ENCODE measurements at places on chromosomes 3 and 15. TPM values are rescaled to one million over a fixed set of nuclear protein-coding genes. Genes with fewer than 3 reads are reported as not detected.

KPNA4 gene
- 52.2 TPM for total RNA-seq

GABRB3 gene
- 168 TPM for total RNA-seq

CAMK2N2 gene
- total RNA-seq: 13.1 TPM

ANKRD63 gene
- total RNA-seq: 1.2 TPM

DNA sequence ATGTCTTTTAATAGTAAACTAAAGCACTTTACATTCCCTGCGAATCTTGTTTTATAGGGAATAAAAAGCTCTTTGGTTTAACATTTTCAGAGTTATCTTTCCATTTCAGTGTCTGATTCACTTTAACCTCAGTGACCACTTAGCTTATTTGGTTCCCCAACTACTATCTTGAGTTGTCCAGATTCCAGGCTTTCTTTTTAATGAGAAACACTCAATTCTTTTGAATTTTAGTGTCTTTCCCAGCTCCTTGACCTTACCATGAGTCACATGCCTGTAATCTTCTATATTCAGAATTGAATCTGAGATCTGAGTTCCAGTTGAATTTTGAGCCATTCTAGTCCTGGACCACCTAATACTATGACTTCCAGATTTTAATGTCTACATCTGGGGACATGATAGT lies 144.4 kb downstream of the KCNAB1 start:
- no peak for DNase-seq

ZNF609 gene
- 47.4 TPM for total RNA-seq

DNA sequence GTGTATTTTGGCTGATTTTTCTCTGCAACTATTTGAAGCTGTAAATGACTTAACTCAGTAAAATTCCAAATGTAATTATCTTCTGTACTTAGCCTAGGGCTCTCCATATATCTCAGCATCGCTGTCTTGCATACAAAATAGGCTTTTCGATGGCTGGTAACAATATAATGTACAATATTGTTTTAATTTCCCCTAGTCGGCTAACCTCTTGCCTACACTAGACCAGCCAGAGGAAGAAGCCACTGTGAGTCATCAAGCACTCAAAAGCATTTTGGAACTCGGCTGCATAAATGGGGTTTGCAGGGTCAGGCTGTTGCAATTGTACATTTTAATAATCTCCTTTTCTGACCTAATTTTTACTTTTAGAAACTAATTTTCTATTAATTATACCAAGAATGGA lies 583.8 kb downstream of the FOXP1 start:
- DNase-seq: no peak

DNA sequence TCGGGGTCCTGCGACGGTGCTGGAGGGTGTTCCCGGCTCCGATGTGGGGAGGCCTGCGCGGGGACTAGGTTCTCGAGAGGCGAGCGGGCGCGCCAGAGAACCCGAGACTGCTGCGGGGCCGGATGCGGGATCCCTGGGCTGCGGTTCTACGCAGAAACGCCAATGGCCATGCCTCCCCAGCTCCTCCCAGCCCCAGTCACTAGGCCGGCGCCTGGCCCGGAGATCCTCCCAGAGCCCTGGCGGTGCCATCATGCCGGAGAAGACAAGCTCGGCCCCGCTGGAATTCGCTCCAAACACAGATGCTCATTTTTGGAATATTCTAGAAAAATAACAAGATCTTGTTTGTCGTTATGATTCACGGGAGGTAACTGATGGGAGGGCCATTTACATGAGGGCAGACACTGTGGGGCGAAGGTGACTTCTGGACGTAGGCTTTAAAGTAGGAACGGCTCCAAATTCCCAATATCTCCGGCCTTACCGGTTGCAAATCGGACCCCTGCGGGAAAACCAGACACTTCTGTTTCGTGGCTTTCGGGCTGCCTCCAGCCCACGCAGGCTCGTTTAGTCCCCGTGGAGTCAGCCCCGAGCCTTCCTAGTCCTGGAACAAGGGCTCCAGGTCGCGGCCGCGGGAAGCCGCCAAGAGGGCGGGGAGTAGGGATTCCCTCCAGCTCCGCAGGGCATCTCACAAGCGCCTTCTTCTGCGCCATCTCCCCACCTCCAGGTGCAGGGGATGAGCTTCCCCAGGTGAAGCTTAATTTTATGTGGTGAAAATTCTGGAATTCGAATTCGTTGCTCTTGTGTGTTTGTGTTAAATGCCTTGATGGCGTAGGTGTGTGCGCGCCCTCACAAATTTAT lies 74.8 kb upstream of the POLG start:
- peak; percentile 44 for DNase-seq

GOLGA6L9 gene
- total RNA-seq: 7.3 TPM
